ENCODE measurements at places on chromosomes 2 and 18. TPM values are rescaled to one million over a fixed set of nuclear protein-coding genes. Genes with fewer than 3 reads are reported as not detected.

The CDKL4 gene
- not detected for total RNA-seq

The RGPD4 gene
- 0.09 TPM for total RNA-seq

The FSHR gene
- total RNA-seq: not detected

The PIEZO2 gene
- not detected for total RNA-seq

The PMAIP1 gene
- total RNA-seq: 8.8 TPM

The DOK6 gene
- not detected for total RNA-seq

The CFAP210 gene
- total RNA-seq: not detected

The ADAM23 gene
- 31.3 TPM for total RNA-seq

The CAPN14 gene
- total RNA-seq: 0.53 TPM

The REG3A gene
- not detected for total RNA-seq

The GAREM2 gene
- total RNA-seq: 3.2 TPM

The GPR75 gene
- 4.3 TPM for total RNA-seq

The SLC5A7 gene
- not detected for total RNA-seq

The ABCB11 gene
- not detected for total RNA-seq

The ANKMY1 gene
- 84.8 TPM for total RNA-seq

The SCYGR1 gene
- not detected for total RNA-seq

The ALPG gene
- not detected for total RNA-seq

The ACKR3 gene
- total RNA-seq: 4.2 TPM

The SCN1A gene
- total RNA-seq: not detected

The PCARE gene
- total RNA-seq: not detected

The SLC9A4 gene
- total RNA-seq: 0.08 TPM

The ACMSD gene
- total RNA-seq: not detected

The BMP10 gene
- not detected for total RNA-seq

The EGR4 gene
- not detected for total RNA-seq

The RIT2 gene
- not detected for total RNA-seq

The STAT1 gene
- 130 TPM for total RNA-seq

The CCDC150 gene
- 0.87 TPM for total RNA-seq

The SETBP1 gene
- total RNA-seq: 0.03 TPM

The COBLL1 gene
- total RNA-seq: not detected

The METTL4 gene
- total RNA-seq: 29.3 TPM

The DPP10 gene
- total RNA-seq: not detected

The ZNF521 gene
- not detected for total RNA-seq

The PID1 gene
- 0.47 TPM for total RNA-seq
